ENCODE measurements at places on chromosomes 3 and 15. TPM values are rescaled to one million over a fixed set of nuclear protein-coding genes. Genes with fewer than 3 reads are reported as not detected.

DNA sequence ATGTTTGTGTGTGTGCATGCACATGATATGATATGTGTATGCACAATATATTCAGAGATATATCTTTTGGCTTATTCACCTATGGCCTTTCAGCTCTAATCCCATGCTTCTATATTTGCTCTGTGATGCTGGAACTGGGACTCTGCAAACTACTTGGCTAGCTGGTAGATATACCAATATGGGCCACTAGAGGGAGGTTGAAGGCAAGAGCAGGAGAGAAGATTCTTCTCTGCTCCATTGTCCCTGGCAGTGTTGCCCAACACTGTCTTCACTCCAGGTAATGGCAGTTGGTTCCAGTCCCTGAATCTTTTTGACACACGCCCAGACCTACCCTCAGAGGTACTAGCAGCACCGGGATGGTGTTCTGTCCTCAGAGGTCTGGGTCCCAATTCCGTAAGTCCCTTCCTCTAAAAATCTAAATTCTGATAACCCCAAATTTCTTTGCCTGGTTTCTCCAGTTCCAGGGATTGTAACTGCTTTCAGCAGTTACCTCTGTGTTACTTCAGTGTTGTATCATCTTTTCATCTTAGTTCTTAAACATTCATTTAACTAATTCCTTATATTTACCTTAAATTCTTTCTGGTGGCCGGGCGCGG lies 44.7 kb downstream of the GTPBP8 start:
- DNase-seq = peak; percentile 46

- DNase-seq = no peak
Measured at GRCh38 chr3:19065027-19065426, 83.3 kb upstream of the KCNH8 start.

- no peak for DNase-seq
Measured at GRCh38 chr3:71310359-71310979, 273.1 kb downstream of the FOXP1 start.

DNA sequence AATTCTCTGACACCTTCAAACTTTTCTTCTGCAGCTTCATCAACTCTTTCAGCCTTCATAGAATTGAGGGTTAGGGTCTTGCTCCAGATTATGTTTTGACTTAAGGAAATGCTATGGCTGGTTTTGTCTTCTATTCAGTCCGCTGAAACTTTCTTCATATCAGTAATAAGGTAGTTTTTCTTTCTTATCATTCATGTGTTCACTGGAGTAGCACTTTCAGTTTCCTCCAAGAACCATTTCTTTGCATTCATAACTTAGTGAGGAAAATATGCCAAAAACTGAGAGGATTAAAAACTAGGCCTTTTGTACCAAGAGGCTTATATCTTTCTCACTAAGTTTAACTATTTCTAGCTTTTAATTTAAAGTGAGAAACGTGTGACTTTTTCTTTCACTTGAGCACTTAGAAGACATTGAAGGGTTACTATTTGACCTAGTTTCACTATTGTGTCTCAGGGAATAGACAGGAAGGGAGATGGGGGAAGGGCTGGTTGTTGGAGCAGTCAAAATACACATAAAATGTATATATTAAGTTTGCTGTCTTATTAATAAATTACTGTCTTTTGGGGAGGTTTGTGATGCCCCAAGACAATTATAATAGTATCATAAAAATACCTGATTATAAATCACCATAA lies 1110.1 kb downstream of the TBL1XR1 start:
- no peak for DNase-seq

GRCh38 chr3:127053026-127053425 lies 70.1 kb downstream of the PLXNA1 start:
- no peak for DNase-seq

GRCh38 chr3:88032245-88032644 lies 26.6 kb downstream of the CGGBP1 start:
- DNase-seq = no peak

DNA sequence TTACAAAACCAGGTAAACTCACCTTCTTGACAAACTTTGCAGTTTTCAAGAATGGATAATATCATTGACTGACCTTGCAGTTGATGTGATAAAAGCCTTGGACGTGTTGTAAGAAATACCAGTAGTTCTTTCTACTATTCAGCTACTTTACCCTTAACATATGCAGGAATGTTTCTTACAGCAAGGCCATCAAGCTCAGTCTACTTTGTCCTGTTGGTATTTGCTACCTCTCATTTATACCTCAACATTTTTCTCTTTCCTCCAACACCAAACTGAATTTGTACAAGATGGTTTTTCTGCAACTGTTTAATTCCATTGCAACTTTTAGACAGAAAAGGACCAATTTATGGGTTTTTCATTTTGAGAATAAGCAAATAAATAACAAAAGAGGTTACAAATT lies 147.4 kb upstream of the BCHE start:
- DNase-seq = no peak

- DNase-seq = no peak
Measured at GRCh38 chr15:41606997-41607396, 48.0 kb downstream of the TYRO3 start.

GRCh38 chr3:9617056-9617455 lies 32.2 kb upstream of the MTMR14 start:
- no peak for DNase-seq

GRCh38 chr3:112646623-112647022 lies 5.7 kb upstream of the CCDC80 start:
- DNase-seq = no peak

The IRAK2 gene
- 2.2 TPM for total RNA-seq

All from NCI-H460 (cell line).